ENCODE measurements at places on chromosomes 13 and 19. TPM values are rescaled to one million over a fixed set of nuclear protein-coding genes. Genes with fewer than 3 reads are reported as not detected.

The JAK3 gene
- 1.3 TPM for total RNA-seq

The TMEM59L gene
- total RNA-seq, result 92.3 TPM

The RNF113B gene
- total RNA-seq, result not detected

The SHC2 gene
- 343 TPM for total RNA-seq

The FGF22 gene
- total RNA-seq, result 1.5 TPM

The PDX1 gene
- not detected for total RNA-seq

The TNNI3 gene
- total RNA-seq, result 3.3 TPM

The MRPS31 gene
- total RNA-seq, result 28.8 TPM

The PRR19 gene
- 1.6 TPM for total RNA-seq

The THSD1 gene
- 0.27 TPM for total RNA-seq

The ZNF296 gene
- 6.3 TPM for total RNA-seq

The ENOX1 gene
- 8.7 TPM for total RNA-seq

The PLIN4 gene
- 0.27 TPM for total RNA-seq

The PSG2 gene
- total RNA-seq, result not detected

The CRX gene
- total RNA-seq, result not detected

The ZNF829 gene
- total RNA-seq, result 4.5 TPM

The SIGLEC8 gene
- not detected for total RNA-seq

The GAPDHS gene
- total RNA-seq, result not detected

The DOCK6 gene
- 260 TPM for total RNA-seq

The COX7A1 gene
- 62.3 TPM for total RNA-seq

The ZSCAN22 gene
- 4.9 TPM for total RNA-seq

The PRR20A gene
- not detected for total RNA-seq
